M059J (cell line): ENCODE measurements at places on chromosomes 3 and 15.

DNA sequence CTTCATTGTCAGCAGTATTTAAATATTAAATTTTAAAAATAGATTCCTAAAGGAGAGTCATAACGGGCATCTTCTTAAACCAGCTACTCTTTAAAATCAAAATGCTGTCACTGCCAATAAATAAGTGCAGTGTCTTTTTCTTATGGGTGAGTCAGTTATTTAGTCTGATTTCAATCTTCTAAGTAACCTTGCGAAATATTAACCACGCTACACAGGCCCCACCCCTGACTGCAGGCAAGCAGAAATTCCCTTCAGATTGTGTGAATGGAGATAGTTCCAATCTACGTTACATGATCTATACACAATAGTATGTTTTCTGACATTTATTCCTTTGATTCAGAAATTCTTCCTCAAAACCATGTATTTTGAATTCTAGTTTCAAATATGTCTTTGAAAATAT is 141.5 kb downstream of the GADL1 start:
- DNase-seq, result peak; percentile 60

DNA sequence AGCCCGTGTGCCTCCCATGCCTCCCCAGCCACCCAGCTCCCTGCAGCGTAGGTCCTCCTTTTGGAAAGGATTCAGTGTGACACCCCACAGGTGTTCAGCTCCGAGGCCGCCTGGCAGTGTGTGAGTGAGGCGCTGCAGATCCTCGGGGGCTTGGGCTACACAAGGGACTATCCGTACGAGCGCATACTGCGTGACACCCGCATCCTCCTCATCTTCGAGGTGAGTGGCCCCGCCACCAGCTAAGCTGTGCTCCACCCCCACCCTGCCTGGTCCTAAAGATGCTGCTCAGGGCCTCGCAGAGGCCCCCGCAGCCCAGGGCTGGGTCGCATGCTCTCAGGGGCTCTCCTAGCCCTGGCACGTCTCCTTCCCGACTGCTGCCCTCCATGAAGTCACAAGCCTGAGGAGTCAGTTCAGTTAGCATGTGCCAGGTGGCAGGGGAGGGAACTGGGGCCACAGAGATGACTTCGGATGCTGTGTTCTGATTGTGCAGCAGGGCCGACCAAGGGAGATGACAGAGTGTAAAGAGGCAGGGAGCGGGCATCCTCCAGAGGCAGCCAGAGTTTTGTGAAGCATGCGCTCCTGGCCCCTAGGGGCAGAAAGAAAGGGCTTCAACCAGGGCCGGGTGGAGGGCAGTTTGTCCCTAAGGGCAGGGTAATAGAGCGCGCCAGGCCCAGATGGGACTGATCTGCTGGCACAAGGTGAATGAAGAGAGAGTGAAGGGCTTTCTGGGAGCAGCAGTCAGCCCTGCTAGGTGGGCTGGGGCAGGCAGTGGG is 26.8 kb downstream of the ACAD9 start:
- DNase-seq, result no peak

GRCh38 chr3:155254445-155254844 is 39.0 kb downstream of the STRIT1 start:
- DNase-seq, result no peak

DNA sequence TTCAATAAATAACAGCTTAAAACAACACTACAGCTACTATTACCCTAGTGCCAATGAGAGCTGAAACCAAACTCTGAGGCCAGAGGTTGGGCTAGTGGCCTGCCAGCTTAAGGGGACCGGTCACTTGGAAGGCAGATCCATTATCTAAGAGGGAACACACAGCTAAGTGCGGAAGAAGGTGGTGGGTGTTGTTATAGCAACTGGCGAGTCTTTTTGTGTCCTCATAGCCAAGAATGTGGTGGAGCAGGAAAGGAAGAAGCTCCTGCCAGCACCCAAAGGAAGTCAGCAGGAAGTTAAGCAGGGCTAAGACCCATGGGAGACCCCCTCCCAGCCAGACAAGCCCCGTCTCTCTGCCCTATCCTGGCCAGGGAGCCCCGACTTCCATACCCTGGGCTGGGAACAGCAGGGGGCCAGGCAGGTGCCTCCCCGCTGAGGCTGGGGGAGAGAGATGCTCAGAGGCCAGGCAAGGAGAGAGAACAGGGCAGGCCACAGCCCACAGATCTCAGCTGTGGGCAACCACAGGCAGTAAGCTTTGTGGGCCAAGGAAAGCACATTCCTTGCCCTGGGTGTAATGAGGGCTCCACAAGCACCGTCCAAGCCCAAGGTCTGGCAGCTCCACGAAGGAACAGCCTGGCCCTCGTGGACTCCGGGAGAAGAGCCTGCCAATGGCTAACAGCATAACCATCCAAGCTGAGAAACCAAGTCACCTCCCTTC is 34.0 kb upstream of the HRH1 start:
- no peak for DNase-seq

- no peak for DNase-seq
Observed at GRCh38 chr15:70450142-70450443, 313.3 kb downstream of the UACA start.

GRCh38 chr3:57036952-57037351 is 23.5 kb upstream of the SPATA12 start:
- no peak for DNase-seq

- DNase-seq, result no peak
Observed at GRCh38 chr3:21466476-21466875, 284.5 kb downstream of the ZNF385D start.

DNA sequence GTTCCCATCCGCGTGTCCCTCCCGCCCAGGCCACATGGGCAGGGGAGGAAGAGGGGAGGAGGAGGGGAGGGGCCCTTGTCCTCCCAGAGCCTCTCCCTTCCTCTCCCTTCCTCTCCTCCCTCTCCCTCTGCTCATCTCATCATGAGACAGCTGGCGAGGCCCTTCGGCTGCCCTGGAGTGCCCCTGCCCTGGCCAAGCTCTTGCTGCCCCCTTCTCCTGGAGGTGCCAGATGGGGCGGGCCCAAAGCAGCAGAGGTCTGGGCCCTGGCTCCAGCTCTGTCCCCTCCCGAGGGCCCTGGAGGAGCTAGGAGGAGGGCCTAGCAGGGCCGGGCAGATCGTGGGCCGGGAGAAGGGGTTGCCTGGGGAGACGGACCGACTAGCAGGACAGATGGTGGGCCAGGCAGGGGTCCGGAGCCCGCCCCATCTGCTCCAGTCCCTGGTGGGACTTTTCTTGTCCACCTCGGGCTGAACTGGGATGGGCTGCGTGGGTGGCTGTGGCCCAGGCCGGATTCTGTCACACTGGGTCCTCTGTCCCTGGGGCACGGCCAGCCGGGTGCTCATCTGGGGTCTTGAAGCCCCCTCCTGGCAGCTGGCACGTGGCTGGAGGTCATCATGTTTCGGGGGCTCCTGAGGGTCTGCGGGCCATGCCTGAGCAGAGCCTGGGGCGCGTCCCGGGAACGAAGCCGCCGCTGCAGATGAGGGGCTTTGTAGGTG is 183.4 kb downstream of the GOLGA6L6 start:
- no peak for DNase-seq

DNA sequence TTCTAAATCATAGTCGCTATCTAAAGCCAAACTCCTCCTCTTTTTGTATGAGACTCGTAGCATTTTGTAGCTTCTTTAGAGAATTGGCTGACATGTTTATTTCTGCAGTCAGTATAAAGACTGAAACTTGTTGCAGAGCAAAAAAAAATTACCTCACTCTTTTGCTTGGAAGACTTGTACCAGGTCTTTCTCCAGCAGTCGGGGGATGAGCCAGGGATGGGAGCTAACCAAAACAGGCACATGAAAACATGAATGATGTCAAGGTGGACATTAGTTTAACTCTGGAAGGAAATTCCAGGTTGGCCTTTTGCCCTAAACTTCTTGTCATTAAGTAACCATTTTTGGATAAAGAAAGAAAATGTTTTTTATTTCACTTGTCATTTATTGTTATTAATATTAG is 47.0 kb upstream of the SCAANT1 start:
- no peak for DNase-seq

- no peak for DNase-seq
Observed at GRCh38 chr3:37801966-37802365, 59.7 kb upstream of the CTDSPL start.

DNA sequence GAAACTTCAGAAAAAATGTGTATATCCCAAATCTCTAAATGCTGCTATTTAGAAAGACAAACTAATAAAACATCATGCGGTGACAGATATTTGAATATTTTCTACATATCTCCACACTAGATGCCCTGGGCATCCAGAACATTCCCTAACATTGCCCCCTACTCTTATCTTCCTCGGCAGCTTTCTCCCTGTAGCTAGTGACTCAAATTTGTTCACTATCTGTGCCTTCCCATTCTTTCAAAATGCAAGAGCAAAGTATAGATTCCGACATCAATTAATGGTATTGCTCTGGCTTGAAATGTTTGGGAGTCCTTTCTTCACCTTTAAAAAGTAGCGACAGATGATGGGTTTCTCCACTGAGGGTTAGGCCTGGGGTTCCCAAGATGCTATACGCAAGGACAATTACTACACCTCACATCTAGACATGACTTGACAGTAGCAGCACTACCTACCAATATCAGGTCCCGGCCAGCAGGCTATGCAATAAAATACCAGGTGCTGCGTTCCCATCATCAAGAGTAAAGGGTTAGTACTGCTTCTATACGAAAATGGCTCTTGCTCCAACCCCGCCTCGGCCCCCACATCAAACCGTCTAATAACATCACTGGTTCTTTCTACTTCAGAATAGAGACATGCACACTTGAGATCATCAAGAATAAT is 631 bp downstream of the UBR1 start:
- peak; percentile 18 for DNase-seq

GRCh38 chr3:12508291-12508700 is 24.0 kb downstream of the TSEN2 start:
- DNase-seq, result peak; percentile 88

DNA sequence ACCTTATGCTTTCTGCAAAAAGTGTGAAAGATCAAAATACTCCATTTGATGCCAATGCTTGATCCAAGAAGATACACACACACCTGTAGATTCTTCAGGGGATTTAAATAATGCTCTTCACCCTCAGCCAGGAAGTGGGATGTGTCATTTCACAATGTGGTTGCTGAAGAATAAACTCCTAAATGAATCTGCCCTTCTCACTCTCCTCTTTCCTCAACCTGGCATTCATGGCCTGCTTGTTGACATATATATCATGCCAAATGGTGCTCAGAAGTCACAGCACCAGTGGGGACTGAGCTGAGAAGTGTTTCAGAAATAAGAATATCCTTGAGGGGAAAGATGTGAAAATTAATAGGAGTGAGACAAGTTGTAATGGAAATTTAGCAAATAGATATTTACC is 146.6 kb upstream of the ARHGEF26 start:
- no peak for DNase-seq

DNA sequence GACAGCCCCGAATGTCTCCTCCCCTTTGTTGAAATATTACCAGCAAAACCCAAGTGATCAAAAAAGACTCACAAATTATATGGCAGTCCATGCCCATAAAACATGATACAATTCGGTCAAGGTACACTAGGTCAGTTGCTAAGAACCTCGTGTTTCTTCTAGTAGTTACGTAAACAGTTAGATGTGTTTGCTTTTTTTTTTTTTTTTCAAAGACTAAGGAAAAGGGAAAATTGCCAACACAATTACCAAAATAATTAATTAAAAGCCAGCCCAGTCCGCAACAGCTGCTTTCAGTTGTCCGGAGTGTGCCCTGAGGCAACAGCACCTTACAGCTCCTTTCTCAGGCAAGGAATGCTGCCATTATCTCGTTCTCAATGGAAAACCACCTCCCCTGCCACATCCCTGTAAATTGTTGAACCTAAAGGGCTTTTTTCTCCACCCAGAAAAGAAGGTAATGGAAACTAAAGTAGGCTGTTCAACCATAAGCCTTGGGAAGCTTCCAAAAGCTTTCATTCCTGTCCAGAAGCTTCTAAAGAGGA is 129.2 kb upstream of the TSC22D2 start:
- DNase-seq, result peak; percentile 85

DNA sequence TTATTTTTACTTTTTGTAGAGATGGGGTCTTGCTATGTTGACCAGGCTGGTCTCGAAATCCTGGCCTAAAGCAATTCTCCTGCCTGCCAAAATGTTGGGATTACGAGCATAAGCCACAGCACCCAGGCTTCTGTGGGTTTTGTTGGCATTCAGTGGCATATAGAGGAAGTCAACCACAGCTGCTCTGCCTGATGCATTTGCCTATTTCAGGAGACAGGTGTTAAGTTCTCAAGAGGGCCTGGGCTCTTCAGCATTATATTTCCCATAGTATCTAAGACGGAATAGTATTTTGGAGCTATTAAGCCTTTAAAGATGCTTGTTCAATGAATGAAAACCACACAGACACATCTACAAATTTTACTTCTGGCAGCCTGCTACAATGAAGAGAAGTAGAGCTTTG is 73.5 kb upstream of the CSPG5 start:
- DNase-seq, result no peak

DNA sequence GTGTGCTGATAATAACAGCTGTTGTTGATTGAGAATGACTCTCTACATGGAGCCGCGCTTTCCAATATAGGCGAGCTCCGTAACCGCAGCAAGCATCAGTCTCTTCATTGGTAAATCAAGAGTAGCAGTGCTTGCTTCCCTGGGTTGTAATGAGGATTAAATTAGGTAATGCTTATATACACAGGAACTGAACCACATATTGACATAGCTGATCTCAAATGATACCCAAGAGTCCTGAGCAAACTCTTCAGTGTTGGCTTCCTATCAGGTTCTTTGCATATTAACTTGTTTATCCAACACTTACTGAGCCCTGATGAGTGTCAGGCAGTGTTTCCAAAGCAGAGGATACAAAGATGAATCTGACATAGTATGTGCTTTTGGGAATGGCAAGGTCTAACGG is 46.4 kb upstream of the SLCO3A1 start:
- DNase-seq, result no peak

DNA sequence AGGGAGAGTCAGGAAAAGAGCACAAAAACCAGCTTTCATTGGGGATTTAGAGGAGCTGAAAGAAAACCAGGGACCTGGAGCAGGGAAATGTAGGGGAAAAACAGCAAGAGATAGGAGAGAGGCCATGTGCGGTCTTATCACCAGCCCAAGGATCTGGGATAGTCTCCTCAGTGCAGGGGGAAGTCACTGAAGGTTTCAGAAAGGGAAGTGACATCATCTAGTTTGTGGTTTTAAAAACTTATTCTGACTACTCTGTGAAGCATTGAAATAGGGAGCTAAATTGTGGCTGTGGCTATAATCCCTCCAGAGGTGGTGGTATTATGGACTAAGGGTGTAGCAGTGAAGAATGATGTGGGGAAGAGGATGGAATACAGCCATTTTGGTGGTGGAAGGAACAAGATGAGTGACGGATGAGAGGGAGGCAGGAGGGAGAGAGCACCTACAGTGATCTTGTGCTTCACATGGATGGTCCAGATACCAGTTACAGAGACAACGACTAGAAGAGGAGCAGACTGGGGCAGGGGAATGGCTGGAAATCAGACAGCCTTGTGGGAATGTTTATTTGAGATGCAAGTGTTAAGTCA is 72.7 kb downstream of the HMG20A start:
- DNase-seq, result peak; percentile 74
